ENCODE measurements at places on chromosomes 12 and 14.

DNA sequence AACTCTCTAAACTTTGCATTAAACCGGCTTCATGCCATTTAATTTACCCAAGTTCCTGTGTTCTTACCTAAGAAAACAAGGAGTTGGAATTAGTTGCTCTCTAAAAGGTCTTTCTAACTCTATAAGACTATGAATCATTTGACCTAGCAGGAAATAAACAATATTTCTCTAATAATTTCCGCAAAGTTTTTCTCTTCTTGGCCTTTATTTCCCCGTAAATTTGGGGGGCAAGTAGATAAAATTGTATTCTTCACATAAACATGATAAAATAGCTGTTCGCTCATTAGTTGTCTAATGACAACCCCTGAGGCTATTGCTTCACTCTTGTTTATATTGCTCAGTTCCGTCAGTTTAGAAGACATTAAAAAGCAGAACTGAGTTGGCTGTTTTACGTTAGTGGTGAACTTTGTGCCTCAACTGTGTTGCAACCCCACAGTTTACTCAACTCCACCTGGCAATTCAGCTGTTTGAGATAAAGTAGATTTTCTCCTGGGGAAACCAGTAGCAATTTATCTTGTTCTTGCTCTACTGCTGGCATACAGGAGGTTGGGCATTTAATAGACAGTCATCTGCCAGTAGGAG, 74.7 kb downstream of the BTG1 start:
- no peak for DNase-seq

- no peak for DNase-seq
Measured at GRCh38 chr12:97637770-97638169, 175.2 kb downstream of the RMST start.

GRCh38 chr12:6946033-6946919, 2.5 kb downstream of the C12orf57 start:
- no peak for DNase-seq

DNA sequence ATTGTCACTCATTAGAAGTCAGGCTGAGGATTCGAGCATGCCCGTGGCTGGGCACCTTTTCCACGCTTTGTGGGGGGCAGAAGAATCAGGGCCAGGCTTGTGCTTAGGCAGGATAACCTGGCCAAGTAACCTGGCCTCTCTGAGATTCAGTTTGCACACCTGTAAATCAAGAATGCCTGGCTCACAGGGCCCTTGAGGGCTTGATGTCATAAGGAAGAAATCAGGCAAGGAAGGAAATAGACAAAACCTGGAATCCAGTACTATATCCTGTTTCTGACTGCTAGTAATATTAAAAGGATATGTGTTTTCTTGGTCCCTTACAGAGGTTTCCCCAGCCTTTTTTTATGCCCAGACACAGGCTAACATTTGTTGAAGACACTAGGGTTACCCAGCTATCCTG, 91.9 kb downstream of the SAMD4A start:
- no peak for DNase-seq

GRCh38 chr14:94615823-94616570, 3.8 kb downstream of the SERPINA3 start:
- no peak for DNase-seq

DNA sequence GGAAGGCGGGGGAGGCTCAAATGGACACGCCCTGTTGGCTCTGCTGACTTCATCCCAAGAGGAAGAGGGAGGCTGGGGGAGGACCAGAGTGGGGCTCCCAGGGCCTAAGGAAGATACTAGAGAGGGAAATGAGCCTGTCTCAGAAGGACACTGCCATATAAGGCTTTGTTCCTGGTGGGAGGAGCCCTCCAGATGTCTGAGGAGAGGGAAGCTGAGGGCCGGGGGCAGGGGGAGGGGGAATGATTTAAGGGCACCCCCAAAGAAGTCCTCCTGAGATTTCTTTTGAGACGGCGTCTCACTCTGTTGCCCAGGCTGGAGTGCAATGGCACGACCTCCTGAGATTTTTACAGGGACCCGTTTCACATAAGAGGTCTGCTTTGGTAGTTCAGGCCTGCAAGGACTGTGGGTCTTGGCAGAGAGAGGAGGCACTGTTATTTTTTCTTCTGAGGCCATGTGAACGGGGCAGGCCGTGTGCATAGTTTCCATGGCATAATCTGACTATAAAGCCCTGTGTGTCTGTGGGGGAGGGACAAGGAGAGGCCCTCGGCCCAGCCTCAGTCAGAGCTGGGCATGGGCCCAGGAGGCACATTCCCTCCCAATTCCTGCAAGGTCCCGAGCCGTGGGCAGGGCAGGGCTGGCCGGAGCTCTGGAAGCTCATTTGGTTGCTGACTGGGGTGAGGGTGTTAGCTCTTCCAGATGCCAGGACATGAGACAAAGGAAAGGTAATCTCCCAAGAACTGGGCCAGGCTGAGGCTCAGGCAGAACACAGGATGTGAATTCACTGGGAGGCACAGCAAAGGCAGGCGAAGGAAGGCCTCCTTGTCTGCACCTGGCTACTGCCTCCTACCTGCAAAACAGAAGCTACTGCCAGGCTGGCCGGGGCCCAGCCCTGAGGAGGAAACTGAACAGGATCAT, 22.2 kb upstream of the PLEKHG3 start:
- DNase-seq, result no peak
